ENCODE measurements at places on chromosomes 11 and 22.
A peak's percentile ranks its signal among the peaks of the same experiment; 100 is the strongest.

DNA sequence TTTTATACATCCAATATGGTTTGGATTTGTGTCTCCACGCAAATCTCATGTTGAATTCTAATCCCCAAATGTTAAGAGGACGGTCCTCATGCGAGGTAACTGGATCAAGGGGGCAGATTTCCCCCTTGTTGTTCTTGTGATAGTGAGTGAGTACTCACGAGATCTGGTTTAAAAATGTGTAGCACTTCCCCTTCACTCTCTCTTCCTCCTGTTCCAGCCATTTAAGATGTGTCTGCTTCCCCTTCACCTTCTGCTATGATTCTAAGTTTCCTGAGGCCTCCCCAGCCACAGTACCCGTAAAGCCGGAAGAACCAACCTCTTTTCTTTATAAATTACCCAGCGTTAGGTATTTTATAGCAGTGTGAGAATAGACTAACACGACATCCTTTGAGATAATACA, 98.6 kb downstream of the TTC28 start:
- no peak for DNase-seq

GRCh38 chr11:65454696-65455456, 32.3 kb downstream of the NEAT1 start:
- peak; percentile 88 for DNase-seq

DNA sequence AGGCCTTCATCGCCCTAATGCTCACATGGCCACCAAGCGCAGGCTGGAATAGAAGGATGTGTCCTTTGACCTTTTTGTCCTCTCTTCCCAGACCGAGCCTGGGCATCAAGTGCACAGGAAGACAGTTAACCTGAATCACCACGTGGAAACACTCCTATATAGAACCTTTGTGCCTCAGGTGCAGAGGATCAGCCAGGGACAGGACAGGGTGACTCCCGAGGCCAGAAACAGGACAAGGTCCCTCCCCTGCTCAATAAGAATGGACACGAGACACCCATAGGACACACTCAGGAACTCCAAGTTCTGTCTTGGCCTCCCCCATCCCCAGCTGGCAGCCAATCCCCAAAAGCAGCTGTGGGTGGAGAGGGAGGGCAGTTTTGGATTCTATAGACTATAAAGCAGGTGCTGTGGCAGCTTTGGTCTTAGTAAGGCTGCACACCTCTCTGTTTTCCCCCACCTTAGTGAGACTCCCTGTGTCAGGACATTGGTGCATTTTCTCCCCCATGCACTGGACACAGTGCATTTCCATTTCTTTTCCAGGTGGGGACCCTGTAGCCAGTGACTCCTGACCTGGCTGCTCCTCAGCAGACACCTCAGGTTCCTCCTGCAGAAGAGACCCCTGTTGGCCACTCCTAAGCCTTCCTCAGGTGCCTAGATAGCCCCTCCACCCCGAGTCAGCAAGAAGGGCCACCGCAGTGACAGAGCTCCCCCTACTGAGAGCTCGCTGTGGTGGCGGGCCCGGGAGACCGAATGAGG, 43.6 kb upstream of the POU2AF1 start:
- DNase-seq = peak; percentile 77

GRCh38 chr22:29205252-29205593, 473 bp upstream of the EMID1 start:
- no peak for DNase-seq

DNA sequence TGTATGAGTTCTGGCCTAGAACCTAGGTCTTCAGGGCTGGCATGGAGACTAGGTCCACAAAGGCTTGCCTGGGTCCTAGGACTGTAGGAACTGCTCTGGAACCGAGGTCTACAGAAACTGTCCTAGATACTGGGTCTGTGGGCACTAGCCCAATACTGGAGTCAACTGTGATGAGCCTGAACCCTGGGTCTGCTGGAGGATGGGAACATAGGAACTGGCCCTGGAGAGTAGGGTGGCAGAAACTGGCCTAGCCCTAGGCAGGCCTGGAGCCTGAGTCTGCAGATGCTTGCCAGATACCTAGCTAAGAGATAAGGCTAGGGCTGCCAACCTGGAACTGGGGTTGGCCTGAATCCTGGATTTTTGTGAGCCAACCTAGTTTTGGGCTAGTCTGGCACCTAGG, 19.2 kb upstream of the GLYATL2 start:
- no peak for DNase-seq

DNA sequence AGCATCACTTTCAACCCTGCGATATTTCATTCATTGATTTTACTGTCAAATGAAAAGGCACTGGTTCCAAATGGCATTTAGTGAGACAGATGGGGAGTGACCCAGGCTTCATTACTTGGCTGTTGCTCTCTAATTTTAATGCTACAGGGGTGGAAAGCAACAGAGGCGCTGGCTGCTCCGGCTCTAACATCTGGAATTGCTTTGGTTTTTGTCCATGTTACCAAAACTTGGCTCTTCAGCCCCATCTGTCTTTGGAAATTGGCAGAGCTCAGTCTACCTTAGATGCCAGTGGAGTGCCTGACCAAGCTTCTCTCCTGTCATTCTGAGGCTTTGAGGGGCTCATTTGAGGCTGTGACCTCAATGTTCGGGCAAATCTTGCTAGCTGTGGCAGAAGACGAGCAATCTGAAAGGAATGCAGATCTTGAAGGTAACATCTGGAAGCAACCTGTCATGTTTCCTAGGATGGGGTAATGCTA, 409.5 kb upstream of the SYN3 start:
- no peak for DNase-seq

DNA sequence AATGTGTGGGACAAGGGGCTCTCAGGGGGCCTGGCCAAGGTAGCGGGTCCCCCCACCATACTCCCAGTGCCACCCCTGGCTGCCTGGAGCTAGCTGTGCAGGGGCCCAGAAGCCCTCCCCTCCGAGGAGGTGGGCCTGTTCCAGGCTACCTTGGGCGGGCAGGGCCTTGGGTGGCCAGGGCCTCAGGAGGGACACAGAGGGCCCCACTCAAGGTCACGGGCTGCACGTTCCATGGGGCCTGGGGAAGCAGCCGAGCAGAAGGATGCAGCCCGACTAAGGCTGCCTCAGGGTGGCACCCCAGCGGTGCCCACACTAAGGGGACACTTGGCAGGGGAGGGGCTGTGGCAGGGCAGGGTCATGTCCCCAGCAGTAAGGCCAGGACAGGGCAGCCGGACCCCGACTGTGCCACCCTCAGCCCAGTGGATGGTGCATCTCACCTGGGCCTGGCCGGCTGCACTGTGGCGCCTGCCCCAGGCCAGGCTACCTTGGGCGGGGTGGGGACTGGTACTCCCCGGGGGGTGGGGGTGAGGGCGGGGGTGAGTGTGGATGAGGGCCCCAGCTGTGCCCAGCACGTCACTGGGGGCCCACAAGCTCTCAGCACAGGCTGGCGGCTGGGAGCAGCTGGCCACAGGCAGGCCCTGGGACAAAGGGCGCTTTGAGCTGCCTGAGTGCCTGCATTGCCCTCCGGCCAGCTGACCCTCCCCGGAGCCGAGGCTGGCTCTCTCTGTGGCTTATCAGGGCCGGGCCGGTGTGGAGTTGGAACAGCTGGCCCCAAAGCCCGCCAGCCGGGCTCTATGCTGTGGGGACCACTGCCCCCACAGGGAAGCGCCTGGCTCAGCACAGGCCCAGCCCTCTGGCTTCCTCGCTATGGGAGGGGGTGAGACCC, 117.1 kb downstream of the KCNQ1 start:
- DNase-seq = no peak

- no peak for DNase-seq
These were observed 64.7 kb downstream of the DGCR2 start for GRCh38 chr22:19057539-19057938.

DNA sequence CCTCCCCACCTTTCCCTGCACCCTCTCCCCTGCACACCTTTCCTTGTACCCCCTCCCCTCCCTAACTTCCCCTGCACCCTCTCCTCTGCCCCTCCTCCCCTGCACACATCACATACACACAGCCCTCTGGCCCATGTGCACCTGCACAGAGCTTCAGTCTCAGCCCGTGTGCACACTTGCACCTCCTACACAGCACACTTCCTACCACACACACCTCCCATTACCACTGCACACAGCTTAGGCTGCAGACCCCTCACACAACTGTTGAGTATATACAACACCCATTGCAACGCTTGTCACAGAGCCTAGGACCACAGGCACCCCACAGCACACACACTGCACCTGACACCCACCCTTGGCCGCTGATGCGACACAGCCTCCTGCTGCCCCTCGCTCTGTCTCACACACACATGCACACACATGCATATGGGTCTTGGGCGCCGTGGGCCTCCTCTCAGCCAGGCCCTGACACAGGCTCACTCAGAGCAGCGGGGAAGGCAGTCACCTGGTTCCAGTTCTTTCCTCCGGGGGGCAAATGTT, 411 bp downstream of the SIGIRR start:
- DNase-seq = no peak

DNA sequence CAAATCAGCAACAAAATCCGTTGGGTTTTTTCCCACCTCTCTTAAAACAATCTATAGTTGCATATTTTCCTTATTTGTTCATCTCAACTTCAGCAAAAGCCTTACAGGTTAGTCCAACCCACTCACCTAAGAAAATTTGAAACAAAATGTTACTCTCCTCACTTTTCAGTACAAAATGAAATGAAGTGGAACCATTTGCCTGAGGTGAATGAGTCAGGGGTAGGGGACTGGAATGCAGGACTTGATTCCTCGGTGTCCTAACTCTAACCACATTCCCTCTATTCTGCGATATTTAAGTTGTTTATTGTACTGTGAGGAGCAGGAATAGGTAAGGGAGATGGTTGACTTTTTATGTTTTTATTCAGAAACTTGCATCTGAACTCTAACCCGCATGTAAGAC, 16.4 kb downstream of the ATP5MG start:
- no peak for DNase-seq

- DNase-seq = no peak
These were observed 5.9 kb upstream of the IFITM3 start for GRCh38 chr11:326592-326841.

DNA sequence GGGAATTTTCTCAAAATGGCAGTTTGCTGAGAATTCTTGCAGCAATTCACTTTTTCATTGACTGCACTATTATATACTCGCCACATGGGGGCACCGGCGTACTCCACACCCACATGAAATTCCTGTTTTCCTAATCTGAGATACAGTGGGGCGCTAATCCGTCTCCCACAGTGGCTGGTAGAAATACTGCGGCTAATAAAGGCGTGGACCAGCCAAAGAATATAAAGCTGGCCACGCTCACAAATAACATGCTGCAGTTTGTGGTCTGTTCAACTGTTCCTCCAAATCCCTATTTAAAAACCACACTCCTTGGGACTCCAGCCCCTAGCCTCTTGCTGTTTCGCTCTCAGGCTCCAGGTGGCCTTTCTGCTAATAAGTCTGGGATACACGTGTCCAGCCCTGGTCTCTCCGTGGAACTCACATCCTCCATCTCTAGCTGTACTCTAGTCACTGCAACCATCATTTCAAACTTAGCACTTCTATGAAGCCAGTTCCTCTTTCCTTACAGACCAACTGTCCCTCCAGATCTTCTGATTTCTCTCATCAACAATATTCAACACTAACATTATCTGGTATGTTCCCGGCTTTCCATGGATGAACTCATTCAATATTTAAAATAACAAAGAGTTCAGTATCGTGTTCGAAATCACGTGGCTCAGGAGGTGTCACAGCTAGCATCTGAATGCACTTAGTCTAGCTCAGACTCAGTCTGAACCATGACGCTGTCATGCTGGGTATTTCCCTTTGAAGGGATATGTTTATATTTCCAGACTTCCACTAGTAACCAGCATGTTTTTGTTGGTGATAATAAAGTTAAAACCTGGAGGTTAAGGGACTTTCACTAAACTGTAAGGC, 22.0 kb downstream of the TBRG1 start:
- DNase-seq = peak; percentile 15

GRCh38 chr11:105004021-105004420, 18.9 kb downstream of the CASP5 start:
- DNase-seq = no peak

DNA sequence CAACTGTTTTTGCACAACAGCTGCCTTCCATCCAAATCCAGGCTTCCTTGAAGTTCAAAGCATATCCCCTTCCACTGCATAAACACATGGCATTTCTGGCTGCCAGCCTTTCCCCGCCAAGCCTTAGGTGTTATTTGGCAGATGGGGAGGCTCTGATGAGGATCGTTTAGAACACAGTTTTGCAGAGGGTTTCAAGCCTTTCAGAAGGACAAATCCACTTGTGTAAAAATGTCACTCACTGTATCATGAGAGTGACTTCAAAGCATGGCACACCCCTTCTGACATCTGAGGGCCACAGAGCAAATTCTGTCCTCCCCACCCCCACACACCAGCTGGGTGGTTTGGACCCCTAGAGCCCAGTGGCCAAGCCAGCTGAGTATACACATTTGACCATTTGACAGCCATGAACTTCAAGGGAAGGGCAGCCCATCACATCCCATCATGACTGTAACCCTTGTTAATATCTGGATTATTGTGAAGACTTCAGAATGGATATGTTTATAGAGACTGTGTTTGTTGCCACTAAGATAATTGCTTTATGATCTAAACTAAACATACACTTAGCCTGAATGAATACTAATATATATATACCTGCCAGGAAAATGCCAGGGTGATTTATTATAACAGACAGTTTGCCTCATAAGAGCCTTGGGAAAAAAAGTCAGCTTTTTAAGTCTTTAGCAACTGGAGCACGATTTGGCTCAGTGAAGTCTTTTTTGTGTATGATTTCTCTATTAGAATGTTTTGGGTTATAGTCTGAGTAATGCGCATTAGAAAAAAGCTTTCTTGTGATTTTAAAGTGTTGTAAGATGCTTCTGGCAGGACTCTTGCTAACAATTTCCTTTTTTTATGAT, 31.9 kb downstream of the FBLN1 start:
- DNase-seq = no peak
